ENCODE measurements at places on chromosomes 4 and X.
A peak's percentile ranks its signal among the peaks of the same experiment; 100 is the strongest.

DNA sequence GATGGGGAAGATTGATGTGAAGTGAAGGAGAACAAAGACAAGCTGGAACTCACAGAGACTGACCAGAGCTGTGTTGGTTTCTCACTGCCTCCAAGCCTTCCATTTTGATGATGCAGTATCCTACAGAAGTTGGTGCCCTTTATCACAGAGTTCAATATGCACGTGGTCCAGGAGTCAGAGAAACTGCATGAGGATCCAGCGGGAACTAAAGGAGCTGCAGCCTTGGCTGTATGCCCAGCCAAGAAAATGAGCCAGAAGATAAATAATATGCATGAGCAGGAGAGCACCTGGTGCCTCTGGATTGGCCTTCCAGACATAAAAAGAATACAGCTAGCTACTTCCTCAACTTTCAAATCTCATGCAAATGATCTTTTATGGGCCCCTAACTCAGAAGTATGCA, 44.3 kb upstream of the DCLK2 start:
- no peak for DNase-seq

- no peak for DNase-seq
Observed at GRCh38 chr4:83320548-83320947, 14.1 kb downstream of the HPSE start.

- DNase-seq: peak; percentile 77
Observed at GRCh38 chrX:107673933-107674479, 45.7 kb downstream of the PRPS1 start.

DNA sequence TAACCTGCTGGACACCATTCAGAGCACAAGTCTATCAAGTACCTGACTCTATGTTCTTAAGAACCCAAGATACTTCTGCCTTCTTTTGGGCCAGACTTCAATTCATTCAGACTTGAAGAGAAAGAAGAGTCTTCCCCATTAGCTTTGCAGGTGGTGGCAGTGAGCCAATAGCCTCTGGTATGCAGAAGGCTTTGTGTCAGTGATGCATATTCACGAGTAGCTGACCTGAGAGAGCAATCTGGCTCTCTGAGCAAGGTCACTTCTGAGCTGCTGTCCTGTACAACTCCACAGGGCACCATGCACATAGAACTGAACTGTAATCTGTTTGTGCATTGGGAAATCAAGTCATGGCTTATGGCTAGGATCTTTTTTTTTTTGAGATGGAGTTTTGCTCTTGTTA, 39.9 kb upstream of the SPINK2 start:
- no peak for DNase-seq

DNA sequence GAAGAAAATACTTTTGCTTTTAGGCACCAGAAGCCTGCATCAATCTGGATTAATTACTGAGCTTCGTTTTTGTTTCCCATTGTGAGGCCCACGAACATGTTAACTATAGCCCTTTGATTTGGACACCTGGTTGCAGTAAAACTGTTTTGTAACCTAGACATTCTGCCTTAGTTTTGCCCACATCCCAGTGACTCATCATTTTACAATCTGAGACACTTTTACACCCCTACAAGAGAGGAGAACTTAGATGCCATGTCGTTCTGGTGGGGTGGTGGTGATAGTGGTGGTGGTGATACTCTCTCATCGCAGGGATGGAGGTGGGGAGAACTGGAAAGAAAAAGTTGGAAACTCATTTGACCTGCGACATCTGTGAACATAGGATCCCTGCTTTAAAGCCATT, 1257.2 kb downstream of the ADGRL3 start:
- DNase-seq: no peak

- no peak for DNase-seq
Observed at GRCh38 chrX:42020225-42020624, 96.9 kb upstream of the CASK start.

DNA sequence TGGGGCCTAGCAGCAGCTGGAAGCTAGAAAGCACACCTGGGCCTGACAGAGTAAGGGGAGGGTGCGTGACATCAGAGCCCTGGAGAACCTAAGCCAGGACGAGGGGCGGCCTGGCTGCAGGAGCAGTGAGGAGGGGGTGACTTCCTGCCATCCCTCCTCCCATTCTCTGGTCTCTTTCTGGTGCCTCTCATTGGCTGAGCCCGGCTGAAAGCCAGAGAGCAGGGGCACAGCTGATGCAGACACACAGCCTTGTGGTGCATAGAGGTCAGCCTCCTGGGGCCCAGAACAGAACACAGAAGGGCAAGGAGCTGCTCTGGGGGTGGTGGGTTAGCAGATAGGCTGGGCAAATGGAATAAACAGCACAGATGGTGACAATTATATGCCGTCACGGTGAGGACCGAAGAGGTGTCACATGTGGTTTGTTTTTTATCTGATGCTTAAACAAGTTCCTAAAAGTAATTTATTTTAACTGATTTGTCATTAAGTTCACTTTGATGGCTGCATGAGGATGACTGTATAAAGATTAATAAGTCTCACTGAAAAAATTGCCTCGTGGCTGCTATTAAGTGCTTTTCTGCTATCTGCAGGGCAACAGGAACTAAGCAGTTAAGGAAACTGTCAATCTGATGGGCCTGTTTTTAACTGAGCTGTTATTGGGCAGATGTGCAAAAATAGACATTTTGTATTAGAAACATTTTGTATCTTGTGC, 102.0 kb downstream of the FNIP2 start:
- DNase-seq: no peak

DNA sequence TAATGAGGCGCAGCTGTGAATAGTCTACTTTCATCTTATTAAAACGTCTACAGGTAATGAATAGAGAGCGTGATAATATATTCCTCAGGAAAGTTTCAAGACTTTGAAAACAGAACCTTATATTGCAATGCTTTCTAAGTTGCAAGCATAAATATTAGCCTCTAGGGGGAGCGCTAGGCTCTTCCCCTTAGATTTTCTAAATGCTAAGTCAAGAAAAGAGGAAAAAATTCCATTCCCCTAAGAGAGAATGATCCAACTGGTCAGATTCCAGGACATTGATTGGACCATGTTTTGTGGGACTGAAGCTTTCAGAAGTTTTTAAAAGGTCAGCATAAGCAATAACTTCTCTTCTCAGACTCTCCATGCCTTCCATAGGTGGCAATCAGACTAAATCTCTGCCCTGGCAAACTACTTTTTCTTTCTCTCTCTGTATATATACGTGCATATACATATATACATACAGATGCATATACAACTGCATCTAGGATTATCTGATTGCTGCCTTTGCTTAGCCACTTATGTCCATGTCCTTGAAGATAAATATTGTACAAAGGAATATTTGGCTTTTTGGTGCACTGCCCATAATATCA, 492.9 kb downstream of the INPP4B start:
- DNase-seq: no peak

- no peak for DNase-seq
Observed at GRCh38 chr4:3311095-3311372, 18.2 kb downstream of the RGS12 start.

- no peak for DNase-seq
Observed at GRCh38 chrX:9846631-9847030, 60.4 kb downstream of the SHROOM2 start.

GRCh38 chr4:141429933-141430332, 206.4 kb upstream of the IL15 start:
- DNase-seq: no peak

- DNase-seq: no peak
Observed at GRCh38 chr4:87079967-87080366, 140.5 kb downstream of the KLHL8 start.

DNA sequence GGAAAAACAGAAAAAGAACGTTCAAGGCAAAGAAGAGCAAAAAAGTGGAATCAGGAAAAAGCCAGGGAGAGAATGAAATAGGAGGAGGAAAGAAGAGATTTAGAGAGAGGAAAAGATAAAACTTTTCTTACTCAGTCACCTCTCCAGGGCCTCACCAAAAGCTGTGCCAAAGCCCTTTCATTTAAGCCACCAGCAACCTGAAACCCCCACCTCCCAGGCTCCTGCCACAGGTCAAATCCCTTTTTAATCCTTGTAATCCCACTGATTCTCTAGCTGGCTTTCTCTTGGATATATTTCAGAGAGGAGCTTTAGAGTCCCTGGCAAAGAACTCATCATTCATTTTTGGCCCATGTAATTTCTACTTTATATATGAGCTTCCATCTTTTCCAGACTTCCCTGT, 25.7 kb upstream of the XIAP start:
- DNase-seq: no peak

DNA sequence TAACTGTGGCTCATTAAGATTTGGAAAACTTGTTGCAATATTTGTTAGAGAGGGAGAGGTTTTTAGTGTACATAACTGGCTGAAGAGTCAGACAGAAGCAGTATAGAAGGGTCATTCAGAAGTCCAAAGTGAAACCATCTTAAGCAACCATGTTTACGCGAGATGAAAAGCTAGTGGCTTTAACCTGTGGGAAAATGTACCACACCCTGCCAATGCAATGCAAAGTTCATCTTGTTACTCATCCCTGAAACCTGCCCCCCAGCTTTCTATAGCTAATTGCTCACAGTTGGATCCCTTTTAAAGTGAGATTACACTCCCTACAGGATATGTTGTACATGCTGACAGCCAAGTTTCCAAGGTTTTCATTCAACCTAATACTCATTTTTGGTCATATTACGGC, 96.7 kb upstream of the RAPGEF2 start:
- no peak for DNase-seq

- no peak for DNase-seq
Observed at GRCh38 chr4:131459430-131460101, 1689.5 kb upstream of the PCDH10 start.

DNA sequence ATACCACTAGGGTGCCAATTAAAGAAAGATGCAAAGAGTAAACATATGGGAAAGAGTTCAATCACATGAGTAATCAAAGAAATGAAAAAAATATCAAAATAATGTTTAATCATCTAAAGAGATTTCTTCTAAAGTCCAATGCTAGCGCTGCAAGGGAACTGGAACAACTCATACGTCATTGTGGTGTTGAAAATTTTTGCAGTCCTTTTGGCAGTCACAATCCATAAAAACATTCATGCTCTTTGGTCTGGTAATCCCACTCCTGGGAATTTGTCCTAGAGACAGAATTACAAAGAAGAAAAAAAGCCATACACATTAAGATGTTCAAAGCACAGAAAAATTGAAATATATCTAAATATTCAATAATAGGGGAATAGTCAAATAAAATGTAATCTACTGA, 4.6 kb downstream of the P2RY4 start:
- no peak for DNase-seq

GRCh38 chr4:22498866-22499265, 17.0 kb downstream of the ADGRA3 start:
- no peak for DNase-seq

GRCh38 chr4:98611677-98612317, 46.6 kb downstream of the TSPAN5 start:
- no peak for DNase-seq

- DNase-seq: no peak
Observed at GRCh38 chr4:144288011-144288903, 147.7 kb upstream of the GYPA start.

DNA sequence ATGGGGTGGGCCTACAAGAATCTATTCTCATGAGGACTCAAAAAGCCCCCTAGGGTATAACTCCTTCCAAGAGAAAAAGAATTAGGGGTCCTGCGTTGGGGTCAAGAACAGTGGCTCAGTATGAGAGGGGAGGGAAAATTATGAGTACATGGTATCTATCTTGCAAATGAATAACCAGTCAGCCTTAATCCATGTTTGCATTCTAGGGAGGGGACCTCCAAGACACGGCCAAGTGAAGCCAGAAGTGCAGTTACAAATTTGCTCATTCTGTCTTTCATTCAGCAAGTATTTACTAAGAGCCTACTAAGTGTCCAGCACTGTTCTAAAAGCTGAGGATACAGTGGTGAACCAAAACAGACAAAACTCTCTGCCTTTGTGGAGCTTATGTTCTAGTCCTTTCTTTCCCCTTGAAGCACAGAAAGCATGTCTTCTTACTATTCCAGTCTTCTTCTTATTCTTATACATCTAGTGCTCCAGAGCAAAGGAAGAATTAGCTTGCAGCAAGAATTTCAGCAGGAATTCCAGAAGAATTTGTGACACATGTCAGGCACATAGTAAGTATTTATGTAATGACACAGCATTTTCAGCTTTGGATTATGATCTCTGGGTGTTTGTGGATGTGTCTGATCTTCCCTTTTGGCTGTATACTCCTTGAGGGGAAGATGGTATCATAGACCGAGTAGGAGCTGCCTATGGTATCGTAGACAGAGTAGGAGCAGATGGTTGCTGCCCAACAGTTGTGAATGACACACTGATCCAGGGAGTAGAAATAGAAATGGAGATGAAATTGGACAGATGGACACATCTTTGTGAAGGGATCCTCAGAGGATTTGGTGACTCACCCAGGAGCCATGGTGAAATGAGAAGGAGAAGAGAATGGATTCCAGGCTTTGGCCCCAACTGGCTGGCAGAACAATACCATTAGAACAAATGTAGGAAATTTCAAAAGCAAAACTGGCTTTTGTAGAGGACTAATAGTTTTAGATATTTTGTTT, 75.9 kb downstream of the COQ2 start:
- DNase-seq: no peak

DNA sequence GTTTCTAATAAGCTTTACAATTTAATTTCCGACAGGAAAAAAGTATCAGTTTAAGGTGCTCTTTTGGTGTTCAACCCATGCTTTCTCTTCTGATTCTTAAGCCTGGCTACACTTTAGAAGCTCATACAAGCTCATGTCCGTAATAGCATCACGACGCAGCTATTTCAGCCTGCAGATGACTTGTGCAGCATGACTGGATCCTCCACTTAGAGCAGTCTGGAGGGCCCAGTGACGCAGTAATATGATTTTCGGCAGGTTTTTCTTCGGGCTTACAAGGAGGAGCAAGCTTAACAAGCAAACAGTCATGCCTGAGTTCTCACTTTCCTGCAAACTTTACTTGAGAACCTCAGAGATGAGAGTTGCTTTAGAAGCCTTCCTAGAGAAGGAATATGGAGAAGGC, 85.3 kb upstream of the MAML3 start:
- no peak for DNase-seq

DNA sequence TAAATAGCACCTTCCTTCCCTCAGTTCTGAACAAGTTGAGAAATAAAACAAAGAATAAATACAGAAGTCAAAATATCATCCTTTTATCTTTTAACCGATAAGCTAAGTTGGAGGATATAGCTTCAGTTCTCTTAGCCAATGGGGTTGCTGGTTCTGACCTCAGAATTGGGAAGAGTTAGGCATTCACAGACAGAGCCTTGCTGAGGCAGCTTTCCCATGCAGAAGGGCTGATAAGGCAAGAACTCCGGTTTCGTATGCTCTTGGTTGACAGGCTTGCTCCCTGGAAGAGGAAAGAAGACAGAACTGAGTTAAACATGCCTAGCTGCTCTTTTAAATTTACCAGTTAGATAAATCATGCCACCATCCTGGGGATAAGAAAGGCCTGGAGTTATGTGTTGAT, 17.6 kb downstream of the FRAS1 start:
- DNase-seq: no peak

DNA sequence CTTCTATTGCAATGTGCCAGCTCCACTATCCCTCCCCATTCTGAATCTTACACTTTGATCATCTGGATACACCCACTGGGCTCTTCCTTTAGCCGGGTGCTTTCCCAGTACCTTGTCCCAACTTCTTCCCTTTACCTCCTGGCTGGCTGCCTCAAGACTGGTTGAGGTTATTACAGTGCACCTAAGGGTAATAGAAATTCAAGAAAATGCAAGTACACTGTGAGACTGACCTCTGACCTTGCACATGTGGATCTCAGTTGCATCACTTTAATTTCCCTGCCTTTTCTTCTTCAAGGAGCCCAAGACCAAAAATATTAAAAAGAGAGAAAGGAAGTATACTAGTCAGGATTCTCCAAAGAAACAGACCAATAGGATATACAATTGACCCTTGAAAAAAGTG, 53.9 kb upstream of the NOCT start:
- DNase-seq: no peak
